KG1 (cell line): ENCODE measurements at places on chromosomes 5 and 9.

GRCh38 chr5:78689540-78690252, 41.1 kb upstream of the LHFPL2 start:
- DNase-seq = no peak

- no peak for DNase-seq
Observed at GRCh38 chr5:107933326-107933725, 262.6 kb upstream of the EFNA5 start.

DNA sequence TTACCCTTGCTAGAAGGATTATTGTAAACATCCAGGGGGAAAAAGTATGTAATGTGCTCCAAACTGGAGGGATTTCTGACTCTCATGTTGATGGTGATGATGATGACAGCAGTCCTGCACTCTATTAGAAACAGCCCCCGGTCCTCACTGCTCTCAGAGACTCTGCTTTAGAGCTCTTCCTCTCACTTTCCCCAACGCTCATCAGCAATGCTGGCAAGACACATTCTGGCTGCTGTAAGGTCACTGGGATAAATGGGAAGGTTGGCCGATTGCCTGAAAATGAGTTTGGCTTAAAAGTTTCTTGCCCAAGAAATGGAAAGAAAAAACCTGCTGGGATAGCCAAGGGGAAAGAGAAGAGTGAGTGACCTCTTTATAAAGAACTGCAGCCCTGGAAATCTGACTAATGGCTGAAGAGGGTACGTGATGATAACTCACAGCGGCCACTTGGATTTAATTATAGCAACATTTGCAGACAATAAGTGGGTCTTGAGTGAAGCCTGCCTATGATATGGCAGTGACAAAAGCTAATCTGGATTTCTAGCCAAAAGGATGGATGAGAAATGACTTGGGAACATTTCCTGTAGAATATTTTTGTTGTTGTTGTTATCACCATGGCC, 235.8 kb downstream of the TMEM38B start:
- DNase-seq = no peak

DNA sequence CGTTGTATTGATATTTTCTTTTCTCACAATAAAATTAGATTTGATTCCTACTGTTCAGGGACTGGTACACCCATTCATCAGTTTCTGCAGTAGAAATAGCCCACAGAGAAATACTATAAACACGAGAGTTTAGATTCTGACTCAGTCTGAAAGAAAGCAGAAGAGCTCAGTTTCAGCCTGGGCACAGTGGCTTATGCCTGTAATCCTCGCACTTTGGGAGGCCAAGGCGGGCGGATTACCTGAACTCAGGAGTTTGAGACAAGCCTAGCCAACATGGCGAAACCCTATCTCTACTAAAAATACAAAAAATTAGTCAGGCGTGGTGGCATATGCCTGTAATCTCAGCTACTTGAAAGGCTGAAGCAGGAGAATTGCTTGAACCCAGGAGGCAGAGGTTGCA, 8.6 kb downstream of the ITK start:
- DNase-seq = no peak

GRCh38 chr5:84372066-84372695, 12.5 kb downstream of the EDIL3 start:
- no peak for DNase-seq

DNA sequence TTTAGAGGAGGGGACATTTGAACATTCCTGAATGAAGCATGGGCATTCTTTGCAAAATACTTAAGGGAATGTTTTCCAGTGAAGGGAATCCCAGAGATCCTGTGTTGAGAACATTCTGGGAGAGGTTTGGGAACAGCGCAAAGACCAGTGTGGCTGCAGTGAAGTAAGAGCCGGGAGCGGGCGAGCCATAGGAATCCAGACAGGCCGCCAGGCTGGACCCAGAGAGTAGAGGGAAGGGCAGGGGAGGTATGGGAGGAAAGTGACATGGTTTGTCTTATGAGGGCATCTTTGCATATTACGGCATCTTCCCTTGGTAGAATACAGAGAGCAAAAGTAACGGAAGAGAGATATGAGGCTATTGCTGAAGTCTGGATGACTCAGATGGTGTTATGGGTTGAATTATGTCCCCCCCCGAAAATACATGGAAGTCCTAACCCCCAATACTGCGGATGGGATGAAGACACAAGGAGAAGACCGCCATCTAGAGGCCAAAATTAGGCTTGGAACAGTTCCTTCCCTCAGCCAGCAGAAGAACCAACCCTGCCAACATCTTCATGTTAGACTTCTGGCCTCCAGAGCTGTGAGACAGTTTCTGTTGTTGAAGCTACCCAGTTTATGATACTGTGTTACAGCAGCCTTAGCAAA, 268.2 kb downstream of the MAST4 start:
- no peak for DNase-seq

- DNase-seq = no peak
Observed at GRCh38 chr5:135955525-135955924, 742 bp upstream of the LECT2 start.

- DNase-seq = no peak
Observed at GRCh38 chr9:130329061-130329460, 63.5 kb downstream of the HMCN2 start.

GRCh38 chr9:90074316-90074962, 469.6 kb downstream of the GADD45G start:
- DNase-seq = no peak

- no peak for DNase-seq
Observed at GRCh38 chr5:39256477-39257235, 37.3 kb upstream of the FYB1 start.

DNA sequence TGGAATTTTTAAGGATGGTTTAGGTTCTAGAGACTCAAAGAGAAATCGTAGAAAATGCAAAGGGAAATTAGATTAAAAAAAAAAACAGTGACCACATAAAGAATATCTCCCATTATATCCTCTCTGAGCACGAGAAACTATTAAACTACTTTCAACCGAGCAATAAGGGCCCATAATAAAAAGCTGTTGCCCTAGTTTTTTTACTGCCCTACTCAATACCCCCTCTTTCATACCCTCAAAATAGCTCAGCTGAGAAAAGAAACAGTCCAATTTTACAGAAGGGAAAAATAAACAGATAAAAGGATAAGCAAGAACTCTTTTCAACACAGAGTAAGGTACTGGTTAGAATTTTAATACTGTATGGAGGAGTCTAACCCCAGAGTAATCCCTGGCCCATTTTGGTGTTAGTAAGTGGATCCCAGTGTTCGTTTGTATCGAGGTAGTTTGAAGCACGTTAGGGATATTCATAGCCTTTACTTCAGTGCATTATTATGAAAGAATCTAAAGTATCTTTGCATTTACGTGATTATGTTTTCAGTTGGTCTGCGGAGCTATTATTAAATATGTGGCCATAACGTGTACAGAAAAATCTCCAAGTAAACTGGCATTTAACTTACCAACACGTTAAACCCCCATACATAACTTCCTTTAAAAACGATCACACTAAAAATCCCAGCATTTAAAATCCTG, 980 bp upstream of the RHOBTB3 start:
- no peak for DNase-seq

DNA sequence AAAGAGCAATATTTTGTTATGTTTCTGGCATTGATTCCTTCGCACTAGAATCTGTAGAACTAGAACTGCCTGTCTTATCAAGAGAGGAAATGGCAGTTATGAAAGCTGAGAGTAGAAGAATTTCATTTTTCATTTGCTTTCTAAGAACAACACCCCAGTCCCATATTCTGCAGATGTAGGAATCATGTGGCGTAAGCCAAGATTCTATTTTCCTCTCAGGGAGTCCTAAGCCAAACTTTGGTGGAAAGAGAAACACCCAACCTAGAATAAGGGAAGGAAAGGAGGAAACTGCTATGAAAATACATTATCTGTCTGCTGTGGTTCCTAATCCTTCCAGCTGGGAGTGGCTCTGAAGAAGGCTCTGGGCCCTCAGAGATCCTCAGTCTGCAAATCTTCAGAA, 1176.9 kb upstream of the C9orf72 start:
- no peak for DNase-seq

DNA sequence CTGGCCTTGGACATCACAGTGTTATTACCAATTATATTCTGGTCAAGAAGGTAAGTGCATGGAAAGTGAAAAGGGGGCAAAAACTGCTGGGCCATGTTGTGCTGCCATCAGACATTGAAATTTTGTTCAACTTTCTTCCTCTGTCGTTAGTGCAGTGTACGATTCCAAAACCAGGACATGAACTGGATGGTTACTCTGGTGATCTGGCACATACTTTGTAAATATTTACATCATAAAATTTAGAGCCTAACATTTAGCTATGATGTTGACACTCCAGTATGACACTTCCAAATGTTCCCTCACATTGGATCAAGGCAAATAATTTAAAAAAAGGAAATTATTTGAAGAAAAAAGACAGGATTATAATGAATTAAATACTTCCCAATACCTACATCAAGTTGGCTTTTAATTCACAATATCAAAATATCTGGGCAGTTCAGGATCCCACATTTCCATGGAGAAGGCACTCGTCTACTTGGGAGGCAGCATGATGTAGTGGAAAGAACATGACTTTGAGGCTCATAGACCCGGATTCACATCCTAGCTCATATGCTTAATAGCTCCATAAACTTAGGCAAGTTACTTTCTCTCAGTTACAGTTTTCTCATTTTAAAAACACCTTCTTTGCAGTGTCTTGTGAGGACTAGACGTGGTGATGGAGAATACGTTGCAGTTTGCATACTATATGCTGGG, 342.5 kb upstream of the MPDZ start:
- DNase-seq = no peak

DNA sequence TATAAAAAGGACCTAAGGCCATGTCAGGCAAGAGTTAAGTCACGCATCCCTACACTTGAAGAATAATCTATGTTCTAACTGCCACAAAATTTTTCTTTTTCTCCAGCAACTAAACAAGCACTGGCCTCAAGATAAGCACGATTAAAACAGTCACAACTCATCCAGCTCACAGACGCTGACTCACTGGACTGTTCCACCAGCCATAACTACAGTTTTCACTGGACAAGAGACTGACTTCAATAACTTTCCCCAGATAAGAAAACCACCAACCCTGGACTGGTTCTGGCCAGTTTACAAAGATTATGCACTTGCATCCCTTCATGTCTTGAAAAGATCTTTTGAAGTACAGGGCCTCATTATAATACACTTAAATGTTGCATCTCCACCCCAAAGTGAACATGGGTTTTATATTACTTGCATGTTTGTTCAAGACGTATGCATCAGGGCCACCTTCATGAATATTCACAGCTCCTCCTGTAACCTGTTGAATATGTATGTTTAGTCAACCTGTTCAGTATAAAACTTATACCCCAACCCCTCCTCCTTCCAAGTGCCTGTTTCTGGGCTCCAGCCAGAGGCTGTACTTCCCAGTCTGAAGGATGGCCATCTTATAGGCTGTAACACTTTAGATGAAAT, 129.3 kb upstream of the EPB41L4A start:
- DNase-seq = no peak

GRCh38 chr9:79880626-79881025, 308.9 kb downstream of the TLE4 start:
- DNase-seq = no peak

DNA sequence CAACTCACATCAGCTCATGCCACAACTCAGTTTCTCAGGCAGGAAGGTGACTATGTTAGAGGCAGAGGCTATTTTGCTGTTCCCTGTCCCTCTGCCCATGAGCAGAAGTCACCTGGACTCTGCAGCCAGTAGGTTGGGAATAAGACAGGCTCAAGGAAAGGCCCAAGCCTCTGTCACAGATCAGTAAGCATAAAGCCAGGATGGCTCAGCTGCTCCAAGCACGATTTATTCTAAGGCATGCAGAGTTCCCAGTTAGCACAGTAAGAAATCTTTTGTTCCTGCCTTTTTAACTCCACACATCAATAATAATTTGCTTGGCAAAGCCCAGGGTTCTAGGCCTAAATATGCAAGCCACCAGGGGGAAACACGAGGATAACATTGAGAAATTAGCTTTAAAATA, 249.0 kb upstream of the ADRA1B start:
- no peak for DNase-seq

GRCh38 chr9:92740446-92740961, 24.1 kb downstream of the BICD2 start:
- peak; percentile 16 for DNase-seq

DNA sequence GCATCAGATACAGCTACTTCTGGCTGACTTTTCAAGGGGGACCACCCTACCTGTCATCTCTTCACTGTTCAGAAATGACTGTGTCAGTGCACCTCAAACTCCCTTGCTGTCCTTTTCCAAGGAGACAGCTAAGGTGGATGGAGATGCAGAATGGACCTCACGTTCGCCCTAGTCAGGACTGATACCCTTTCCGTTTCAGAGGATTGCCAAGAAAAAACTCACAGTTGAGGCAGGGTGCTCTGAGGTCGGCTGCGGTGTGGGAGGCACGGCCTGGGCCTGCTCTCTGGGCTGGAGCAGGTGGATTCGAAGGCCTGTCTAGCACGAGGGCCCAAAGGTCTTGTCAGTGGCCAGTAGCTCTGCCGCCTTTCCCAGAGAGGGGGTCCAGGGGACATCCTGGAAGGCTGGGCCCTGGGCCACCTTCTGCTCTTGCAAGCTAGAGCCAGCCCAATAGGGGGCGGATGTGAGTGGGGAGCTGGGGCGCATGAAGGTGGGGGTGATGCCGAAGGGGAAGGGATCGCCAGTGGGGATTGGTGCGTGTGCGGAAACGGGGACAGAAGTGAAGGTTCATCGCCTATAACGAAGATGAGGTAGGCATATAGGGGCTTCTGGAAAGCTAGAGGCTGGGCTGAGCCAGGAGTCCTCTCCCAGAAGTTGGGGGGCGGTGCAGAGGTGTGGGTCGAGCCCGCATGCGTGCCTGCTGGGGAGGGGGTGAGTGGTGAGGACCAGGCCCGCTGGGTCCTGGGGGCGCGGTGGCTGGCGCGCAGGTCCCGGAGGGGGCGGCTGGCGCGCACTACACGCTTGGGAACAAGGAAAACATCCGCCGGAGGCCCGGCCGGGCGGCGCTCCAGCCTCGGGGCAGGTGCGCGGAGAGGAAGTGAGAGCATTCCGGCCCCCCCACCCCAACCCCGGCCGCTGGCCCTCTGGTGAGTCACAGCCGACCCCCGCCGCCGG, 2.5 kb upstream of the MSMP start:
- DNase-seq = peak; percentile 48

GRCh38 chr5:175107028-175107588, 336.9 kb downstream of the DRD1 start:
- no peak for DNase-seq

DNA sequence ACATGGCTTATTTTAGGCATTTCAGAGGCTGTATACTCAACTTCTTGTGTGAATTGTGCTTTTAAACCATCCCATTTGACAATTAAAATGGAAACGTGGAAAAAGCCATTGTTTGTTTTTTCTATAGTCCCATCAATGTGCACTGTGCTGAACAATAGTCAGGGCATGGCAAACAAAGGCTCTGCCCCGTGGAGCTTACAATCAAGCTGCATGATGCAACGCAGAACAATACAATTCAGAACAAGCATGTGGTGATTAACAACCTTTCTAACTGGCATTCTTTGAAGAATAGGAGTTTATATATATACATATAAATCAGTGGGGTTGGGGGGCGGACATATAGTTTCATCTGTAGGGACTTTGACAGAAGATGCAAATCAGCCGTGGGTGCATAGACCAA, 2125.4 kb upstream of the WWC1 start:
- no peak for DNase-seq
